ENCODE measurements at places on chromosomes 3 and 15.

DNA sequence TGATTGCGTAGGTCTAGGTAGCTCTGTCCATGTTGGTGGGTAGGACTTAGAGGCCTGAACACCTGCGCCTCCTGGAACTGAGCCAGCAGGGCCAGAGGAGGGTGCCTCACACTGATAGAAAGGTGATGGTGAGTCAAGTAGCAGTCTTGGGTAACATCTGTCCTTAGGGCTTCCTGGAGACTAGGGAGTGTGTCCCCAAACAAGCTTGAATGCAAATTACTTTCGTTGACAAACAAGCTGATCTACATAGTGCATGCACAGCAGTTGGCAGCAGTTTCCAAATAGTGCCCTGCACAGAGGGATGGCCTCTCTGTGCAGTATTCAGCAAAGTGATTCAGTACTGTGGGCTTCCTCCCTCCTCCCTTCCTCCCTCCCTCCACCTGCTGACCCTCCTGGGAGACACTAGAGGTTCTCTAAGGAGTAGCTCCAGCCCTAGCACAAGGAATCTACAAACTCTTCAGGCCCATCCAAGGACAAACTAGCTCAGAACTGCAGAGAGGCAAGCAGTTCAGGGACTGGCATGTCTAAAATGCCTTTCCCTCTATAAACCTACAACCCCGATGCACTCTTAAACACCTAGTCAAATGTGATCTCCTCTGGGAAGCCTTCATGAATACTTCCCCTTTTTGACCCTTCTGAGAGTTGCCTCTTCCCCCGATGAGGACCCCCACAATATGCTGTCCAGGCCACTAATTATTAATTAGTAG lies 61.0 kb downstream of the TLE3 start:
- no peak for DNase-seq

GRCh38 chr15:40066589-40066988 lies 27.6 kb upstream of the SRP14 start:
- peak; percentile 24 for DNase-seq

DNA sequence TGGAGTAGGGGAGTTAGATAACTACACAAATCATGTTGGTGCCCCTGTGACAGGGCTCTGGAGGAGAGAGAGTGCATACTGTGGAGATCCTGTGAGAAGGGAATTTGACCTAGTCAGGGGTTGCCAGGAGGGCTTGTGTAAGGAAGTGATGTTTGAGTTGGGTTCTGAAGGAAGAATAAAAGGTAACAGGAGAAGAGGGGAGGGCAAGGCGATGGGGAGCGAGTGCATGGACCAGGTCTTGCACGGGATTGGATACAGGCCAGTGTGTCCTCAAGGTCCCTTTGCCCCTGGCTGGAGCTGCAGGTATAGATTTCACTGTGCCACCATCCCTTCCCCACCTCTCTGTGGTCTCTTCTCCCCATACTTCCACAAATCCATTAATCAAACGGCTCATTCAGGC lies 83.9 kb downstream of the RGMA start:
- DNase-seq = no peak

- DNase-seq = peak; percentile 89
Observed at GRCh38 chr3:10511809-10512494, 6.6 kb upstream of the ATP2B2 start.

DNA sequence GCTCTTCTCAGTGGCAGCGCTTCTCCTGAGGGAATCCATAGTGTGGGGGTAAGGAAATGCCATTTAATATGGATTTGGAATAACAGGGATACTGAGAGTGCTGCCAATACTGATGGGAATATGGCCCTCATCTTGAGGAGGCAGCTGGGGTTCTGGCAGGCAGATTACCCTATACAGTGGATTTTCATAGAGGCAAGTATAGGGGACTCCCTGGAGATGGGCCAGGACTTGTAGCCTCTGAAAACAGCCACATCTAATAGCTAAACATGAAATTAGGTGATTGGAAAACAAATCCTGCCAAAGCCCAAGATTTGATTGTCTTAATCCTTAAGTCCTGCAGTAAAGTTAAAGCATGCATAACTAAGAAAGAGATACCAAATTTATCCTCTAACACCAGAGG lies 30.9 kb downstream of the DPH3 start:
- no peak for DNase-seq

DNA sequence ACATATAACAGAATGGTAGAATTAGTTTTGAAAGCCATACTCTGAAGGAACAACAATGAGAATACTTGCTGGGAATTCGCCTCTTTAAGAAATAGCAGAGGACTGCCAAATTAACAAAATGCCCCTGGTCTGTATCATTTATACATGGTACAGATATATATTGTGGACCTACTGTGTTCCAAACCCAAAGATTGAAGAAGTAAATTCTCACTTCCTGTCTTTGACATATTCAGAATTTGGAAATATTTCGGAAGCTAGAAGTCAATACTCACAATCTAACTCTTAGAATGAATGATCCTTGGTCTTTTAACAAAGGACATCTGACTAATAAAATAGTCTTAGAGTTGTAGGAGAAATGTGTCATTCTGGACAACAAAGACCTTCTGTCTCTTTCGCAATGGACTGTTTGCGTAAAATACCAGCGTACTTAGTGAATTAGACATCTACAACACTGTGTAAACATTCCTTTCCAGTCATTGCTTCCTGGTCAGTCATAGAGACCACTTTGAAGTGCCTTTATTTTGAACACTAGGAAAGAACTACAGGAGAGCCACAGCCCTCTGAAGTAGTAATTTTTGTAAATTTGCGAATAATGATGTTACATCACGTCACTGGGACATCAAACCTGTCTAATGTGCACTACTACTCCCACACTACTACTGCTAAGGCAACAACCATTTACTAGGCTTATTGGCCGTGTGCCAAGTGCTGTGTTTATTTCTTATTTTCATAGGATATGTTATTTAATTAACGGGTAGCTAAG lies 68.0 kb downstream of the CHL1 start:
- peak; percentile 98 for DNase-seq

GRCh38 chr3:120496278-120497002 lies 45.6 kb upstream of the FSTL1 start:
- DNase-seq = peak; percentile 71

- DNase-seq = no peak
Observed at GRCh38 chr15:78372880-78373279, 32.7 kb downstream of the CRABP1 start.

GRCh38 chr3:138347960-138348753 lies at the start of gene MRAS:
Gene MRAS (plus strand): TSS chr3:138348579. CDS start chr3:138372884, 24,305 bp downstream.
- DNase-seq = peak; percentile 83

- no peak for DNase-seq
Observed at GRCh38 chr3:152374262-152374990, 105.7 kb downstream of the MBNL1 start.

GRCh38 chr15:38904298-38904697 lies 339.7 kb upstream of the RASGRP1 start:
- DNase-seq = no peak

DNA sequence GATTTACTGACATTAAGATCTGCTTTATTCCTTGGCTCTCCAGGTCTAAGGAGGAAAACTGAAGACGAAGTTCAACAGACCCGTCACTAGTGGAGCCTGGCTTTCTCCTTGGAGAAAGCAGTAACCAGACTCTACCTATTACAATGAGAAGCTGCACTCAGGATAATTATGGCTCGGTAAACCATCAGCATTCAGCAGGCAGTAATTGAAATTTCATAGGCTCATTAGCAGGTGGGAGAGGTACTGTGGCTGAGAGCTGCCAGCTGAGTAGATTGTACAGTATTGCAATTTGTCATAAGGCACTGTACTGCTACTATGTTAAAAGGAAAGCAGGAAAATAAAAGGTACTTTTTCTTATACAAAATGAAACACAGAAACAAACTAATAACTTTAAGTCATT lies 51.2 kb downstream of the CHAC1 start:
- DNase-seq = no peak

GRCh38 chr15:81504170-81504905 lies 130.3 kb upstream of the TMC3 start:
- peak; percentile 28 for DNase-seq

- no peak for DNase-seq
Observed at GRCh38 chr15:34783991-34784390, 11.4 kb downstream of the ACTC1 start.

GRCh38 chr3:53506110-53506762 lies 11.8 kb downstream of the CACNA1D start:
- DNase-seq = no peak

DNA sequence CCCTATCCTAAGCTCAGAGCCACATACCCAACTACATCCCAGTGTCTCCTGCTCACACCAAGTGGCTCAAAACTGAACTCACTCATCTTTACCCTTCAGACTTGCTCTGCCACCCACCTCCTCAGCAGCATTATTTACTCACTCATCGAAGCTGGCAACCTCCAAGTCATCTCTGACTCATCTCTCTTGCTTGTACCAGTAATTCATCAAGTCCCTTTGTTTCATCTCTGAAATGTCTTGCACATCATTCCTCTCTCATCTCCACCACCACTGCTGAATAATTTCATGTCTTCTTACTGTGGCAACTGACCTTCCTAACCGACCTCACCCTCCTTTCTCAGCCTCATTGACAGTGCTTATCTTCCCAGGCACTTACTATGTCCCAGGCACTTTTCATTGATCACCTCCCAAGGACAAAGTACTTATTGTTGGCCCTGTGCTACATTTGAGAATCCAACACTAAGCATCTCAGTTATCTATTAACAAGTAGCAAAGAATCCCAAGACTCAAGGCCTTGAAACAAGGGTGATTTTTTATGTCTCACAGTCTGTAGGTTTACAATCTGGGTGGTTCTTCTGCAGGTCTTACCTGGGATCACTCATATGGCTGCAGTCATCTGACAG lies 82.0 kb downstream of the MRPL46 start:
- DNase-seq = peak; percentile 78

DNA sequence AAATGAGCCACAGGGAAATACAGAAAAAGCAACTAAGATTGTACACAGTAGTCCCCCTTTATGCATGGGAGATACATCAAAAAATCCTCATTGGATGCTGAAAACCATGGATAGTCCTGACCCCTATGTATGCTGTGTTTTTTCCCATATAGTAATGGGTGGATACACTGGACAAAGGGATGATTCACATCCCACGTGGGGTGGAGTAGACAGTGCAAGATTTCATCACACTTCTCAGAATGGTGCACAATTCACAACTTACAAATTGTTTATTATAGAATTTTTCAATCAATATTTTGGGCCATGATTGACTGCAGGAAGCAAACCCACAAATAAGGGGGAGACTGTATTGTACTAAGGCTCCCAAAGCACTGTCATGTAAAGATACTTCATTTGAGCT lies 224.4 kb upstream of the STRIT1 start:
- DNase-seq = no peak
